ENCODE measurements at places on chromosomes 12 and 14.

DNA sequence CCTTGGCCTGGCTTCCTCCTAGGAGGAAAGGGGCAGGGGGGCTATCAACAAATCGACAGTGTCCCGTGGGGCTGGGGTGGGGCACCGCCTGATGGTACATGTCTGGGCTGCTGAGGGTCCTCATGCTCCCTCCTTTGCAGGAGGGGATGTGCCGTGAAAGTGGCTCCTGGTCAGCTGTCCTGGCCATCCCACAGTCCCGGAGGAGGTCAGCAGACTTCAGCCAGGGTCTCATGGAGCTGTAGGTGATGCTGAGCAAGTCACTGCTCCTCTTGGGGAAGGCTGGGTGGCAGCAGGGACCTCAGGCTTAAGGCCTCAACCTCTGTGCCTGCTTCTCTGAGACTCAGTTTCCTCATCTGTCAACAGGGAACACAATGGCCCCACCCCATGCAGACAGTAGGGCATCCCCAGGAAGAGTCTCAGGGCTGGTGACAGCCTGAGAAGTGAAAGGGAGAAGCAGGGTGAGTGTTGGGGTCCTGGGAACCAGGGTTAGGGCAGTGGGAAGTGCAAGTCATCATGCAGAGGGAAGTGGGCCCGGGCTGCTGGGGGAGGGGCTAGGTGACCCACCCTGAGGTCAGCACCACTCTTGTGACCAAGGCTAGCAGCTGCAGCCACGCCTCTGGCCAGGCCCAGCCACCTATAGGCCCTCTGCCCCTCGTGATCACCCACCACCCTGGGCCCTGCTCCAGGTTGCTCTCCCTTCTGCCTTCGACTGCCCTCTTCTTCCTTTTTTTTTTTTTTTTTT is 4.4 kb upstream of the TNFAIP2 start:
- no peak for DNase-seq

GRCh38 chr12:1575408-1576401 is 18.7 kb downstream of the FBXL14 start:
- DNase-seq: no peak

DNA sequence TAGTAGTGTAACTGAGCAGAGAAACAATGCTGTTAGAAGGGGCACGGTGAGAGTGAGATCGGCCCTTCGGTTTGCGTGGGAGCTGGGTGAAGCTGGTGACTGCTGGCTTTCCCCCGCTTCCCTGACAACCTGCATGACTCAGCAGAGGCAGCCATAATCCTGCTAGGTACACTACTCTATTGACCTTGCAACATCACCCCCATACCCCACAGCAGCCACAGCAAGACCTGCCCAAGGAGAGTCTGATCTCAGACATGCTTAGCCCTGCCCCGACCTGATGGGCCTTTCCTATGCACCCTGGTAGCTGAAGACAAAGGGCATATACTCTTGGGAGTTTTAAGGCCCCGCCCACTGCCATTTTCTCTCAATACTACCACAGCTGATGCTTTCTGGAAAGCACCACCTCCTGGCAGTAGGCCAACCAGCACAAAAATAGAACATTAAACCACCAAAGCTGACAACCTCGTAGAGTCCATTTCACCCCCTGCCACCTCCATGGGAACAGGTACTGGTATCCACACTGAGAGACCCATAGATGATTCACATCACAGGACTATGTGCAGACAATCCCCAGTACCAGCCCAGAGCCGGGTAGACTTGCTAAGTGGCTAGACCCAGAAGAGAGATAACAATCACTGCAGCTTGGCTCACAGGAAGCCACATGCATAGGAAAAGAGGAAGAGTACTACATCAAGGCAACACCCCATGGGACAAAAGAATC is 75.9 kb upstream of the RGS6 start:
- no peak for DNase-seq

- DNase-seq: no peak
These were observed 102.6 kb upstream of the KRR1 start for GRCh38 chr12:75613981-75614380.

DNA sequence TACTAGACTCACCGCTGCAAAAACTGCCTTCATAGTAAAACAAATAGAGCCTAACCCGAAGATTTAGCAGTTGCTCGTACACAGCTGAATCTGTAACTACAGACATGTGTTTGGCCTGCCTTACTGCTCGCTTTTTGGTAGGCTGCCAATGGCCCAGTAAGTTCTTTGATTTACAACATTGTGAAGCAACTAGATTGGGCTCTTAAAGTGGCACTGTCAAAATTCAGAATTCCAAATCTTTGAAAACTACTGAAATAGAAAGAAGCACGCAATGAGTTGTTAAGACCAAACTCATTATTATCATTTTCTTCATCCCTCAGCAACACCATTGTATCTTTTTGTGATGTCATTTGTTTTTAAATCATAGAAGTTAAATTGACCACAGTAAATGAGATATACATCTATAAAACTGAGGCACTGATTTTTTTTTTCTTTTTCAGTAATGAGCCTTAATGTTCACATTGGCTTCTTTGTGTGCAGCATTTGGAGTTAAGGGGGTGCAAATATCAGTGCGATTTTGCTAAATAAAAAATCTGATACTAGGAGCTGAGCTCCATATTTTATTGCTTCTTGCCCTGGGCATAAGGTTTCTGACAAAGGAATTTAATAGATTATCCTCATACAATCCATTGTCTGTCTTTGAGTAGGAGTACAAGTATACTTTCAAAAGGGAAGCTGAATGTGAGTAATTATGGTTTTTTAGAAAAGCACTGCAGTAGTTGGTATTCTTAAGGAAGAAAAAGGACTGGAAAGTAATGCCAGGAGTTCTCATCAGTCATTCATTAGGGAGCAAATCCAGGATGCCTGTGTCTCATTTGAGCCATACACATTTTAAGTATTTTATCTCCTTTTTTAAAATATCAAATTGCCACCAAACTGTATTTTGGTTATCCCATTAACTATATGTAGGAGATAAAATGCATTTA is 138.5 kb downstream of the KICS2 start:
- DNase-seq: peak; percentile 87

- no peak for DNase-seq
These were observed 583.5 kb upstream of the ATP2B1 start for GRCh38 chr12:90292183-90292582.

GRCh38 chr12:16857456-16857923 is 251.5 kb upstream of the LMO3 start:
- no peak for DNase-seq

DNA sequence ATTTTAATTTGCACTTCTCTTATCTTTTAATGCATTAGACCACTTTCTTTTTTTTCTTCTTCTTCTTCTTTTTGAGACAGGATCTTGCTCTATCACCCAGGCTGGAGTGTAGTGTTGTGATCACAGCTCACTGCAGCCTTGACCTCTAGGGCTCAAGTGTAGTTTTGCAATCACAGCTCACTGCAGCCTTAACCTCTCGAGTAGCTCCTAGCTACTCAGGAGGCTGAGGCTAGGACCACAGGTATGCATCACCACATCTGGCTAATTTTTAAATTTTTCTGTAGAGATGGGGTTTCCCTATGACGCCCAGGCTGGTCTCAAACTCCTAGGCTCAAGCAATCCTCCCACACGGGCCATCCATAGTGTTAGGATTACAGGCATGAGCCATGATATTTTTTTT is 12.7 kb downstream of the TMED8 start:
- DNase-seq: no peak

- DNase-seq: no peak
These were observed 114.8 kb downstream of the PLEKHA5 start for GRCh38 chr12:19244312-19244711.

- DNase-seq: no peak
These were observed 25.5 kb upstream of the DIO3 start for GRCh38 chr14:101535701-101536207.

- peak; percentile 82 for DNase-seq
These were observed 247.1 kb downstream of the AKAP6 start for GRCh38 chr14:32576088-32576795.

DNA sequence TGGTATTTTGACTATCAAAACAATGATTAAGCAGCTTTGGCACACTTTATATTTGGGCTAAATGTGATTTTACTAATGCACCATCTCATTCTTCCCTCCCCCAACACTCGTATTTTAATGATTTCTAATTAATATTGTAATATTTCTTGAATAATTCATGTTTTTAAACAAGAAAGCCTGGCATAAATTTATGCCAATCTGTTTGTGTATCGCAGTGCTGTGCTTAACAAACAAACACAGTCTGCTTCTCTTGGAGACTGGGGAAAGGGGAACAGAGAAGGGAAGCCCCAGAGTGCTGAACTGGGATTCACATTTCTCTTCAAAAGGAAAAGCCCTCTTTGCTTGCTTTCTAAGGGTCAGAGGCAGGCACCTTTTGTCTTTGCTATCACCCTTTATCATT is 496.9 kb upstream of the STXBP6 start:
- DNase-seq: no peak

DNA sequence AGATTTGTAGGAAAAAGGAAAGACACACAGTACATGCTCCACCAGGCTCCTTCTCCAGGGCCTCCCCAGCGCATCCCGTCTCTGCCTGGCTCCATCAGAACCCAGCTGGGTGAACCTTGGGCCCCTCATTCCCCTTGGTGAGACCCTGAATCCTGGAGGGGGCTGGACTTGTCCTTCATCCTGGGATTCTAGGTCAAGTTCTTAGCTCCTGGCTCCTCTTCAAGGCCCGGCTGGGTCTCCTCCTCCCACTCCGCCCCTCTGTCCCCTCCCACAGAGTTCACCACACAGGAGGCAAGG is 49.2 kb downstream of the PSMA6 start:
- DNase-seq: no peak

GRCh38 chr12:91922139-91922538 is 223.5 kb downstream of the BTG1 start:
- no peak for DNase-seq

DNA sequence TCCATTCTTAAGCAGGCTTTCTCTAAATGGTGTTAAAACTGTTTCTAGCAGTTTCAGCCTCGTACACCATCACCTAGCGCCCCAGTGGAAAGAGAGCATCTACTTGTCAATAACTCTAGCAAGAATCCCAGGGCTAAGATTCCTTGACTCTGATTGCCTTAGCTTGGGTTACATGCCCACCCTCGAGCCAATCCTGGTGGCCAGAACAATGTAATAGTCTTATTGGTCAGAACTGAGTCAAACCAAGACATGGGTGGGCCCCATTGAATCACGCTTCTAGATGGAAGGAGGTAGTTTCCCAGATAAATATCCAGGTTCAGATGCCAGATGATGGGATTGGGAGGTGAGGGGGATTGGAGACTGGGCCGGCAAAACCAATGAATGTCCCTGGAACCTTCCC is 55.9 kb upstream of the MED13L start:
- no peak for DNase-seq

- no peak for DNase-seq
These were observed 24.2 kb downstream of the BCL11B start for GRCh38 chr14:99247772-99248171.

GRCh38 chr12:125152463-125152862 is 87.2 kb downstream of the AACS start:
- DNase-seq: no peak

DNA sequence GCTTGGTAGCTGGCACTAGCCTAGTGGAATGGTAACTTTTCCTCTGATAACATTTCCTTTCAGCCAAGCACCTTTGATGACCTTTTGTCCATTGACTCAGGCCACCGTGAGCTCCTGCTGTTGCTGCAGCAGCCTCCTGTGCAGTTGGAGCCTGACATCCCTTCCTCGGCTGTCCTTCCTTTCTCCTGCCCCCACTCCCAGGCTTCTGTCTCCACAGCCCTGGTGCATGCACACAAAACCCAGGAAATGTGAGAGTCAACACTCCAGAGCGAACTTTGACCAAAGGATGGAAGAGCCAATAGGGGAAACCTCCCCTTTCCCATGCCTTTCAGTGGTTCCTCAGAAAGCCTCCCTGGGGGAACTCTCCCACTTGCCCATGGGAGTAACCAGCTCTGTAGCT is 115.0 kb downstream of the TMEM260 start:
- DNase-seq: no peak

DNA sequence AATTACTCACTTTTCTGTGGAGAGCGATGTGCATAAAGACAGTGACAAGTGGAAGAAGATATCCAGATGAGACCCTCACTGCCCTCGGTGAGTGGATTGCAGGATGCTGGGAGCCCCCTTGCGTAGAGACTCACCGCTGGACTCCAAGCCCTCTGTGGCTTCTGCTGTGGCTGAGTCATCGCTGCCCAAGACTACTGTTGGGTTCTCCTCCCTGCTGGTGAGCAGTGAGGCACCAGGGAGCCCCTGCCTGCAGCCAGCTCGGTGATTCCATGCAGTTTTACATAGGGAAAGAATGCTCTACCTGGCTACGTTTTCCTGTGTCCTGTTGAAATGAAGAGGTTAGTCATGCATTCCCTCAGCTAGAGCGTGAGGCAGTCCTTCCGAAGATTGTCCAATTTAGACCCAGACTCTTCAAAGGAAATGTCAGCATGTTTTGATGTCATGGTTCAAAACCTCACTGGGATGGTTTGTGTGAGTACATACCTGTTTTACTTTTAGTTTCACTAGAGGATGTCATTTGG is 28.2 kb downstream of the TRAF3 start:
- DNase-seq: no peak

DNA sequence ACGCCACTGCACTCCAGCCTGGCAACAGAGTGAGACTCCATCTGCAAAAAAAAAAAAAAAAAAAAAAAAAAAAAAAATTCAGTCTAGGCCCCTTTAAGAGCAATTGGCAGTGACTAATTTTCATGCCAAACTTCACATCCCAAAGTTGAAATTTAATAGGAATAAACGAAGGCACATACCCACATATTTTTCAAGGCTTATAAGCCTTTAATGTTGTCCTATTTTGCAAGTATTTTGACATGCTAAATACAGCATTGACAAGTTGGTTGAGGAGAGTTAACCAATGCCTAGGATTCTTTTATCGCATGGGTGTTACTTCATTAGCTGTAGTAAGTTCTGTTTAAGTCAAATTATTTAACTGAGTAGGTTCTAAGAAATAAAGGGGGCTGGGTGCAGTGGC is 23.5 kb upstream of the HIP1R start:
- DNase-seq: no peak

DNA sequence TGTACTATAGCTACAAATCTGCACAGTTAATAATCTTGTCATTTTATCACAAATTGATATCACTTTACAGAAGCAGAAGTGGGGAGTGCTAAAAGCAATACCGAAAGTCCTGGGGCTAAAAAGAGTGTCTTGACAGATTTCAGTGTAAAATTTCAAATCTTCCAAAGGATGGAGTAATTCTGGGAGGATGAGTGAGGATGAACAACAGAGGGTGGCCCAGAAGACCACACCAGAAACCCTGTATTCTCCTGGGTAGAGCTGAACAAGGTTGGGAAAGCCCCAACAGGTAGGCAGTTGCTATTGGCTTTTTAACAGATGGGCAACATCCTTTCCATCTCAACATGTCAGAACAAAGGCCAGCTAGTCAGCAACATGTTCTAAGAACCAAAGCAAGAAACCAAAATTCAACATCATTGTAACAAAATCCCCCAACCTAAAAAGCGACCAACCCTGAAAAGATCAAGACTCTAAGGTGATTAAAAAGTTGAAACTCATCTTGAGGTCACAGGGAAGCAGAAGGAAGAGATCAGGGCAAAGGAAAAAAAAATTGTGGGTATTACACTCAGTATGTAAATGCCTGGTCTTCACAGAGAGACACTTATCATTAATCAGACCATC is 38.8 kb downstream of the CBX5 start:
- no peak for DNase-seq

All from muscle of arm (tissue), 14 donors.